ENCODE measurements at places on chromosomes 6 and 20.

DNA sequence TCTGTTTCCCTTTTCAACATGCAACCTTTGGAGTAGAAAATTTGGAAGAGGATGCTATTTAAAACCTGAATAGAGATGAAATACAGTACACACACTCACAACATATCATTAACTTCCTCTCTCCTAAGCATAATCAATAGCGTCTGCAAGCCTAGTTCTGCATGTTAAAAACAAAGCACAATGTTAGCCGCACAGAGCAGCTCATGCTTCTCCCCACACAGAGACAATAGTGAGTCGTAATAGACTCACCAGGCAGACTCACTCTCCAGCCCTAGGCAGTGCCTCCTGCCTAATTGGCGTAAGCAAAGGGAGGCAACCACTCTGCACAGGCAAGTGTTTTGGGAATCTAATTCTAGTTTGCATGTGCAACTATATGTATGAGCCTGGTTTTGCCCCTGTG is 45.8 kb upstream of the ARID1B start:
- no peak for DNase-seq
- H3K27ac ChIP-seq: no peak overlapping the region
- peaks cover 5% of the 10 kb centered on the region for H3K27me3 ChIP-seq

GRCh38 chr6:50825375-50826036 is 6.8 kb downstream of the TFAP2B start:
- DNase-seq: no peak
- H3K27me3 ChIP-seq: peaks cover 97% of the 10 kb centered on the region
- no peaks in the 10 kb centered on the region for H3K36me3 ChIP-seq
- no peak overlapping the region for H3K4me3 ChIP-seq
- H3K4me1 ChIP-seq: peaks cover 14% of the 10 kb centered on the region

- H3K27me3 ChIP-seq: no peaks in the 10 kb centered on the region
- H3K4me1 ChIP-seq: peaks cover 35% of the 10 kb centered on the region
- no peak overlapping the region for H3K4me3 ChIP-seq
- no peak overlapping the region for H3K27ac ChIP-seq
Observed at GRCh38 chr20:19765913-19766312, 7.9 kb downstream of the RIN2 start.

DNA sequence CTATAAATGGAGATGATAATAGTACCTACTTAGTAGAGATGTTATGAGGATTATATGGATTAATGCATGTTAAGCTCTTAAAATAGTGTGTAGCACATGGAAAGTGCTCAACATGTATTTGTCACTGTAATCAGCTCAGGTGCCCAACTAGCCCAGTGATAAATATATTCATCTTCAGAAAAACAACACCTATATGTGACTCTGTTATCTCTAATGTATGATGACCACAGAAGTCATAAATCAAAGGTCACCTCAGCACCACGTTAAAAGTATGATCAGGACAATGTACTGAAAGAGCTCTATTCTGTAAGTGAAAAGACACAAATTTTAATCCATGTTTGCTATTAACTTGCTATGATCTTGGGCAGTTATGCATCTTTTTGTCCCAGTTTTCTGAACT is 36.8 kb upstream of the TENT5A start:
- peaks cover 18% of the 10 kb centered on the region for H3K4me1 ChIP-seq
- H3K36me3 ChIP-seq: no peaks in the 10 kb centered on the region
- H3K27me3 ChIP-seq: no peaks in the 10 kb centered on the region
- H3K4me3 ChIP-seq: no peak overlapping the region
- H3K27ac ChIP-seq: no peak overlapping the region
- DNase-seq: no peak

DNA sequence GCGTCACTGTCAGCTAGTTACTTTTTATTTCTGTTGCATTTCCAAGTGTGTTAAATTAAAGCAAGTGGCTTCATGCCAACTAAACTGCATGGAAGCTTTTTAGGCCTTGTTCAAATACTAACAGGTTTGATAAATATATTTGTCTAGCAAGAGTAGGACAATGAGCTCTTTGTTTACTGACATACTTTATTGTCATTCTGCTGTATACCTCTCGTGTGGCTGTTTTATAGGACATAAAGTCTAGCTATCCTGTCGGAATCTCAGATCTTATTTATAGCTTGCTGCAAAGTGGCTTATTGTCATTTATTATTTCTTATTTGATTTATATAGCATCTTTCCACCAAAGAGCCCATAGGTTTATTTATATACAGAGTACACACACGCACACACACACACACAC is 711.1 kb downstream of the KIF16B start:
- no peaks in the 10 kb centered on the region for H3K36me3 ChIP-seq
- H3K4me3 ChIP-seq: no peak overlapping the region
- DNase-seq: no peak
- H3K27ac ChIP-seq: no peak overlapping the region
- H3K4me1 ChIP-seq: peaks cover 10% of the 10 kb centered on the region

GRCh38 chr6:156797901-156798735 is 20.9 kb downstream of the ARID1B start:
- no peak overlapping the region for H3K4me3 ChIP-seq
- no peak overlapping the region for H3K27ac ChIP-seq
- peaks cover 28% of the 10 kb centered on the region for H3K4me1 ChIP-seq
- H3K36me3 ChIP-seq: no peaks in the 10 kb centered on the region
- no peaks in the 10 kb centered on the region for H3K27me3 ChIP-seq
- DNase-seq: no peak

DNA sequence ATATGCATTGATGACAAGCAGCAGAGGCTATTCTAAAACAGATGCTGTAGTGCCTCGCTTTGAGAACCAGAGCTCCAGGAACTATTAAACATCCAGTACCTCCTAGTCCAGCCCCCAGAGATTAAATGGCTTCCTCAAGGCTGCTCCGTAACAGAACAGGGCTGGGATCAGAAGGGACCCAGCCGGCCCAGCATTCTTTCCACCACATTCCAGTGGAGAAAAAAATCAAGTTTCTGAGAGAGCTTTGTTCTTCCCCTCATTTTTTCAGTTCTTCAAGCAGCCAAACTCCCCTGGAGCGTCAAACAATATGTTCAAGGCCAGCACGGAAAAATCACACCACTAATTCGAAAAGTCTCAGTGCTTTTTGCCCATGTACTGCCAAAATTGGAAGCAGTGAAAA is 5.8 kb upstream of the STMND1 start:
- H3K27ac ChIP-seq: peak overlapping the region; percentile 88
- H3K27me3 ChIP-seq: peaks cover 6% of the 10 kb centered on the region
- no peak for DNase-seq
- no peak overlapping the region for H3K4me3 ChIP-seq
- H3K36me3 ChIP-seq: no peaks in the 10 kb centered on the region
- peaks cover 32% of the 10 kb centered on the region for H3K4me1 ChIP-seq

DNA sequence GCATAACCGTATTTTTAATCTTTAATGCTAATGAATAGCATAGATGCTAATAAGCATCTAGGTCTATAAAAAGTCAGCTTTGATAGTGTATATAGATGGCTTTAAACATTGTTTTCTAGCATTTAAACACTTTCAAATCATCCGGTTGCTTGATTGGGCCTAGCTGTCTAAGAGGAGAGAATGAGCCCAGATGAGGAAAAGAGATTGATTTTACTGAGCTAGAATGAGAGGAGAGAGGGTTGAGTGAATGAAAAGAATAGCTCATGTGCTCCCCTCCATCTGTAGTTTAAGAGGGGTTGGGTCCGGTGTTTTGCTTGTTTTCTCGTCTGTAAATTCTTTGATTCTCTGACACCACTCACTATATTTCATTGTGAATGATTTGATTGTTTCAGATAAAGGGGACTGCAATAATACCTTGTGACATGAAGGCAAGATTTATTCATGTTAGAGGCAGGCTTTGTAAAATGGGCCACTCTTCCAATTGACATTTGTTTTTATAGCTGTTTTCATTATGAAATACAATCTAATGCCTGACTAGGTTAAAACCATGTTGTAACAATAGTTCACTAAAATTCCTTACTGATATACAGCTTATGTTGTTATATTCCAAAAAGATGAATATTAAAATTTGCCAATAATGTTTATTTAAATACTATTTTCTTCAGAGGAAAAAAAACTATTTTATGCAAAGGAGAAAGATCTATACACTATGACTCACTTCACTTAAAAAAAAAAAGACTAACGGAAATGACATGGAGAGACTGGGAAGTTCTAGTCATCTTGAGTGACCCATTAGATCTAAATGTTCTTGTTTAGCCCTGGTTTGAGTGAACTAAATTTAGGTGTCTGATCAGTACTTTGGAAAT is 3.2 kb downstream of the PTPN1 start:
- H3K4me3 ChIP-seq: no peak overlapping the region
- no peak for DNase-seq
- H3K27ac ChIP-seq: peak overlapping the region; percentile 7
- H3K36me3 ChIP-seq: no peaks in the 10 kb centered on the region
- H3K4me1 ChIP-seq: peaks cover 34% of the 10 kb centered on the region
- H3K27me3 ChIP-seq: no peaks in the 10 kb centered on the region

DNA sequence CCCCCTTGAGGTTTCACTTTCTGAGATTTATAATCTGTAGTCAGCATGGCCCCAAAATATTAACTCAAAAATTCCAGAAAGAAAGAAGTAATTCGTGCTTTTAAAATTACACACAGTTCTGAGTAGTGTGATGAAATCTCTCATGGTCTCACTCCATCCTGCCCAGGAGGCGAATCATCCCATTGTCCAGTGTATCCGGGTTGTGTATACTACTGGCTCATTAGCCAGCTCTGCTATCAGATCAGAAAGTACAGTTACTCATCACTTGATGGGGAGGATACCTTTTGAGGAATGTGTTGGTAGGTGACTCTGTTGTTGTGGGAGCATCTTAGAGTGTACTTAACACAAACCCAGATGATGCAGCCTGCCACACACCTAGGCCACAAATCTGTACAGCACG is 65.2 kb downstream of the CDC5L start:
- peak overlapping the region; percentile 3 for H3K27ac ChIP-seq
- peaks cover 9% of the 10 kb centered on the region for H3K36me3 ChIP-seq
- DNase-seq: no peak
- no peak overlapping the region for H3K4me3 ChIP-seq
- H3K27me3 ChIP-seq: peaks cover 7% of the 10 kb centered on the region

- no peaks in the 10 kb centered on the region for H3K27me3 ChIP-seq
- peaks cover 34% of the 10 kb centered on the region for H3K36me3 ChIP-seq
- no peak overlapping the region for H3K27ac ChIP-seq
- no peak overlapping the region for H3K4me3 ChIP-seq
Observed at GRCh38 chr6:160085713-160086505, 35.7 kb upstream of the SLC22A1 start.

All from progenitor cell of endocrine pancreas (in vitro differentiated cells).